Stimulated activated CD4-positive, alpha-beta T cell treated with anti-CD3 and anti-CD28 coated beads, Interleukin-1b, Interleukin-23, amount 100 ng/mL, for 24 hours (primary cell): ENCODE measurements at places on chromosomes 6 and 20.

GRCh38 chr20:19823971-19824370, 65.9 kb downstream of the RIN2 start:
- no peak for DNase-seq

GRCh38 chr6:88422831-88423230, 256.7 kb upstream of the CNR1 start:
- no peak for DNase-seq

DNA sequence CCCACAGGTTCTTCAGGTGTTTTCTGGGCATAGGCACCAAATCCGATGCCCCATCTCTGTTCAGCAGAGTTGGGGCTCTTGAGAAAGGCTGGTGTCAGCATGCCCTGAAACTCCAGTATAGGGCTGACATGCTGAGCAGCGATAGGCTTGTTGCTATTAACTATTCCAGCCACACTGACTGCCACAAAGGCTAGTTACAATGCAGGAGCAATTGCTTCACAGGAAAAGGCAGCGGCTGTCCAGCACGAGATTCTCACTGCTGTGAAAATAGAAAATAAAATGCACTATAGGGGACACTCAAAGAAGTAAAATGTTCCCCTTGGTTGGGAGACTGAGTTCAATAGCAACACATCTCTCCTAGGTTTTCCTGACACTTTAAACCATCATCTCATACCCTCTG, 112.4 kb downstream of the BFSP1 start:
- DNase-seq = no peak

- DNase-seq = no peak
Observed at GRCh38 chr6:130417951-130418350, 52.1 kb downstream of the TMEM200A start.

- no peak for DNase-seq
Observed at GRCh38 chr6:143485967-143486366, 25.6 kb downstream of the FUCA2 start.

- no peak for DNase-seq
Observed at GRCh38 chr6:118581489-118581959, 33.4 kb downstream of the PLN start.

DNA sequence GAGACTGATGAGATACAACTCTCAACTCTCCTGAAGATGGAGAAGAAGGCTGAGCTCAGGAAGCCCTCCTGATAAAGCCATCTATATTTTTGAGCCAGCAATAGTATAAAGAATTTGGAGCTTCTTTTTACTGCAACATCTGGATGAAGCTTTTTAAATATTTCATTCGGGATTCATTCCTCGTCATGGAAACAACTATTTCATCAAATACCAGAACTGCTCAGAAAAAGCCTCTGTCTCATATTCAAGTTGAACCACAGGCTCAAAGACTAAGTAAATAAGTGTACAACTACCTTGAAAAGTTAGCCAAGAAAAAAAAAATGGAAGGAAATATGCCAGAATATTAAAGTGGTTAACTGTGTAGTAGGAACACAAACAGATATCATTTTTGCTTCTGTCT, 37.8 kb downstream of the PTPRT start:
- no peak for DNase-seq

- DNase-seq = no peak
Observed at GRCh38 chr20:34979366-34980153, 23.9 kb downstream of the MYH7B start.

- no peak for DNase-seq
Observed at GRCh38 chr20:22008456-22008855, 303.0 kb downstream of the PAX1 start.

DNA sequence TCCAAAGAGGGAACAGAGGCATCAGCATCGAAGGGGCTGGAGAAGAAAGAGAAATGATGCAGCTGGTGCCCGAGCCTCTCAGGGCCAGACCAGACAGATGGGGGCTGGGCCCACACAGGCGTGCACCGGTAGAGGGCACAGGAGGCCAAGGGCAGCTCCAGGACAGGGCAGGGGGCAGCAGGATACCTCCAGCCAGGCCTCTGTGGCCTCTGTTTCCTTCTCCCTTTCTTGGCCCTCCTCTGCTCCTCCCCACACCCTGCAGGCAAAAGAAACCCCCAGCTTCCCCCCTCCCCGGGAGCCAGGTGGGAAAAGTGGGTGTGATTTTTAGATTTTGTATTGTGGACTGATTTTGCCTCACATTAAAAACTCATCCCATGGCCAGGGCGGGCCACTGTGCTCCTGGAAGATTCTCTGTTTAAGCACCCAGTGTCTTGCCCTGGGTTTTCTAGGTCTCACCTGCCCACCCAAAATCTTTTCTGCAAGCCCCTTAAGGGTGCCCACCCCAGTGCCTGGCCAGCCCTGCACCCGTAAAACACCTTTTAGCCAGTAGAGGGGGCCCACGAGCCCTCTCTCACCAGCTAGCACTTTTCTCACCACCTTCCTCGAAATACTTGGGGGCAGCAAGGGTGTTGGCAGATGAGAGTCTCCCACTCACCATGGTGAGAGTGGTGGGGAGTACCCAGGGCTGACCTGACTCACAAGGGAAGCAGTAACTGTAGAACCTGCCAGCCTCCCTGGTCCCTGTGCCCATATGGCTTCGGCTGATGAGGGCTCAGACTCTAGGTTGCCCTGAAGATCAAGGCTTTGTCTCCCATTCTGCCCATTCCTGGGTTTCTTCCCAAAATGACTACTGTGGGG, 35.7 kb upstream of the ID1 start:
- DNase-seq = peak; percentile 46

- no peak for DNase-seq
Observed at GRCh38 chr6:109991201-109992101, 13.3 kb downstream of the GPR6 start.

GRCh38 chr6:158160932-158161539, 7.0 kb downstream of the SERAC1 start:
- DNase-seq = no peak

GRCh38 chr20:35756404-35756803, 14.3 kb upstream of the RBM39 start:
- DNase-seq = no peak

DNA sequence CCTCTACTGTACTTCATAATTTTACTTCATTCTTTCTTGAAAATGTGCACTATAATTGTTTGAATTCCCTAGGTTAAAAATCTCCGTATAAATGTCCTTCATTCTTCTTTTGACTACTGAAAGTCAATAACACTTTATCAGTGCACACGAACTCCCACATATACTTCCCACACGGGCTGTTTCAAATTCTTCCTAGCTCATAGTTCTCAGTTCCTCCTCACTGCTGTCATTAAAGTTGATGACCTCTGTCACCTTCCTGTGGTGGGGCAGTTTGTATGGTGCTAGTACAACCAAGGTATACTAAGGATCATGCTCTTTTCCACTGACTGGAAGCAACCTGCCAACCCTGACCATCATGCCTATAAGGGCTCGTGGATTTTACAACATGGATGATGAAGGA, 40.0 kb upstream of the CD2AP start:
- DNase-seq = no peak

DNA sequence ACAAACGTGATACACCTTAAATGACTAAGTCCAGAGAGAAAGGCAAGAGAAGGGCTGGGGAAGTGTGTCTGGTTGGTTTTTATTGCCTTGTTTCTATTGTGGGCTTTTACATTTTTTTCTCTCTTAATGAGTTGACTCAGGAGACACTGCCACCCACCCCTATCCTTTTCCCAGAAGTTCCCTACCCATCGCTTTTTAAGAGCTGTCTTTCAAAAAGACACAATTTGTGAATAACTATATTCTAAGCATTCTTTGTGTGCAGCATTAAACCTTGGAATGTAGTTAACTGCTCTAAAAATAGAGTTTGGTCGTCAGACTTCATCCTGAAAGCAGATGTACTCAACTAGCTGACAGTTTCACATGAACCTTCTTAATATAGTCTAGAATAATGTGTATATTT, 174.9 kb downstream of the ISM1 start:
- DNase-seq = no peak

- no peak for DNase-seq
Observed at GRCh38 chr6:24458134-24458533, 31.2 kb downstream of the GPLD1 start.

DNA sequence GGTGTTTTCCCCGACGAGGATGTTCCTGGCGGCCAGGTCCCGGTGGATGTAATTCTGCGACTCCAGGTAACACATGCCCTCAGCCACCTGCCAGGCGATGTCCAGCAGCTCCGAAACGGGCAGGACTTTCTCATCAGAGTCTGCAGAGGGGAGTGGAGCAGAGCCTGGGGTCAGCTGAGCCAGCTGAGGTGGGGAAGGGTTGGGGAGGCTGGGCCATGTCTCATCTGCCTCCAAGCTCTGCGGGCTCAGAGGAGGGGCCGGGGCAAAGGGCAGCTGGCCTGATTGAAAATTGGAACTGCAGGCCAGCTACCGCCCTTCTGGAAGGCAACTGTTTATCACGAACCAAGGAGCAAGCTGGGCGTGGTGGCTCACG, 6.4 kb downstream of the PTK6 start:
- DNase-seq = no peak

DNA sequence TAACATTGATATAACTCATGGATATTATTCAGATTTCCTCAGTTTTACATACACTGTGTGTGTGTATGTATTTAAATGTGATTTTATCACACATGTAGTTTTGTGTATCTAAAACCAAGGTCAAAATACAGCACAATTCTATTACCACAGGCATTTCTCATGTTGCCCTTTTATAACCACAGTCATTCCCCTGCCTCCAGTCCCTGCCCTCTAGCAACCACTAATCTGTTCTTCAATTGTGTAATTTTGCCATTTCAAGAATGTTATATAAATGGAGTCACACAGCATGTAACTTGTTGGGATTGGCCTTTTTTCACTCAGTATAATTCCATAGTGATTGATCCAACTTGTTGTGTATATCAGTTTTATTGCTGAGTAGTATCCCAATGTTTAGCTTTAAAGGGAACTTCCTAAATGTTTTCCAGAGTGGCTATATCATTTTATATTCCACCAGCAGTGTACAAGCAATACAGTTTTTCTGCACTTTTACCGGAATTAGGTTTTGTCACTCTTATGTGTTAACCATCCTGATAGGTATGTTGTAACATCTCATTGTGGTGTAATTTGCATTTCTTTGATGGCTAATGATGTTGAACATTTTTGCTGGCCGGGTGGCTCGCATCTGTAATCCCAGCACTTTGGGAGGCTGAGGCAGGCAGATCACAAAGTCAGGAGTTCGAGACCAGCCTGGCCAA, 338.2 kb downstream of the SOX4 start:
- DNase-seq = no peak

- no peak for DNase-seq
Observed at GRCh38 chr20:23065266-23066201, 16.1 kb upstream of the THBD start.

- DNase-seq = no peak
Observed at GRCh38 chr6:56072856-56073255, 174.5 kb downstream of the COL21A1 start.

DNA sequence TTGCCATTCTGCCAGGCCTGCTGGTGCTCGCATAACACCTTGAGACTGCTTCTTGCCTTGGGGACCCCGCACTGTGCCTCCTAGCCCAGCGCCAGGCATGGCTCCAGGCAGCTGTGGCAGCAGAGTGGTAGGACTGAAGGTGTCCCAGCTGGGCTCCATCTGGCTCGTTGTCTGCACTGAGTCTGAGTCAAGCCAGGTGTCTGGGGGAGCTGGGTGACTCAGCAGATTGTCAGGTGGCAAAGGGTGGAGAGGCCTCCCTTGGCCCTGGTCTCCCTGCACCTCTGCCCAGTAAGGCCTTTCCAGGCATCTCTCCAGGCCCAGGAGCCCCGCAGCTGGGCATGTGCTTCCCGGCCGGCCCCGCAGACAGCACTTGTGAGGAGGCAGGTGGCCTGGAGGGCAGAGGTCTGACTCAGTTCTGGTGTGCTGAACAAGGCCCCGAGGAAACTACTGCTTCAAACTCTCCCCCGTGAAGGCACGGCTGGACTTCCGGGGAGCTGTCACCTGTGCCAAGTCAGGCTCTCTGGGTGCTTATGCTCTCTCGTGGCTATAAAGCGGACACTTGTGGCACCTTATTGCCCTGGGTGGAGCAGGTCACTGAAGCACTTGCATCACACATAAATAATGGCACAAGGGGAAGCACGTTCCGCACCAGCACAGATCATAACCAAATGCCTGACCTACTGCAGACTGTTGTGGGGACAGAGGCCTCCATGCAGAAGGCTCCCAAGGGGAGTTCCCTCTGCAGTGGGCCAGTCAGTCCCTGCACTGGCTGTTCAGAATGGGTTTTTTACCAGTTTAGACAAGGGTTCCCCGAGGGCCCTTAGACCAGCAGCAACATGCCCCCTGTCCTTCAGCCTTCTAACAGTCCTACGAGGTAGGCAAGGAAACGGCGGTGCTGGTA, 27.5 kb downstream of the FOXC1 start:
- no peak for DNase-seq

DNA sequence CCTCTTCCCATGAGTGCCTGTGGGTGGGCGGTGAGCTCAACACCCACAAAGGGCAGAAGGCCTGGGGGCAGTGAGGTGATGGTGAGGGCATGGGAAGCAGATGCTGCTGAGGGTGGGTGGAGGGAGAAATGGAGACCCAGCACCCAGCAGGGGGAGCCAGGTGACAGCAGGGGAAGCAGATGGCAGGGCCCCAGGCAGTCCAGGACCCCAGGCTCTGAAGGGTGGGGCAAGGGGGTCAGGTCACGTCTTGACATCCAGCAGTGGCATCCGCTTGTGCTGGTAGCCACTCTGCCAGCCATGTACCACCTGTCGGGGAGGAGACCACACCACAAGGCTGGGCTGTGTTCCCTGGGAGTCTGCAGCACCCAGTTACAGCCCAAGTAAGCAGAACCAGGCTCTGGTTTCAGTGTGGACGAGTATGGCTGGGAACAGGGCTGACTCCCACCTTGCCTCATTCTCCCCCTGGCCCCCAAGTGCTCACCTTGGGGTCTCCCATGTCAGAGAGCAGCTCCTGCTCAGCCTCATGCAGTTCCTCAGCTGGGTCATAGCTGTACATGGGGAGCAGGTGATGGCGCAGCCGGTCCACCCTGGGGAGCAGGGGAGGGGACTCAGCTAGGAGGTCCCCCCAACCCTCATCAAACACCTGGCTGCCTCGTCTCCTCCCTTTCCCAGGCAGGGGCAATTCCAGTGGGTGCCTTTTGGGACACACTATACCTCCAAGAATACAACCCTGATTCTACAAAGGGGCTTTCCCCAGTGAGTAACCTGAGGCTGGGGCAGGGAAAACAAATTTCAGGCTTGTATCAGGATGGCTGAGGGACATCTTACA, 2.0 kb downstream of the SMIM29 start:
- DNase-seq = no peak

- DNase-seq = no peak
Observed at GRCh38 chr20:51889466-51889865, 87.1 kb upstream of the SALL4 start.

- no peak for DNase-seq
Observed at GRCh38 chr6:144311361-144311760, 26.2 kb downstream of the UTRN start.

- no peak for DNase-seq
Observed at GRCh38 chr6:67952121-67952520, 683.0 kb upstream of the ADGRB3 start.

DNA sequence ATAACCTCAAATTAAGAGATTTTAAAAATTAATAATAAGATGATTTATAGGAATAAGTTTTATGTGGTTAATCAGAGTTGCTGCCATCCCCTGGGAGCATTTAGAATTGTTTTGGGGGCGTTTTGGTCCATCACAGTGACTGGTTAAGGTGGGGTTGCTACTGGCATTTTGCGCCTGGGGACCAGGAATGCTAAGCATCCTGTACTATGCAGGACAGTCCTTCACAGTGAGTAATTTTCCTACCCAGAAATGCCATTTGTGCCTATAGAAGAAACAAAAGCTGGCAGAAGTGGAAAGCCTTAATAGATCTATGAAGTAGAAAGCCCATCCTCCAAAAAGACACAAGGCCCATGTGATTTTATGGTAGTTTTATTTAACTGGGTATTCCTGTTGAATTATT, 118.0 kb downstream of the ANKS1A start:
- no peak for DNase-seq
